GM23338 (cell line): ENCODE measurements at places on chromosomes 4 and X. TPM values are rescaled to one million over a fixed set of nuclear protein-coding genes. Genes with fewer than 3 reads are reported as not detected.

- H3K27me3 ChIP-seq: no peaks in the 10 kb centered on the region
- no peak overlapping the region for H3K4me3 ChIP-seq
- peaks cover 3% of the 10 kb centered on the region; the same call in 1 of the 2 replicates for H3K4me1 ChIP-seq
These were observed 120.6 kb downstream of the KDR start for GRCh38 chr4:55004831-55005230.

- no peak overlapping the region for H3K4me3 ChIP-seq
- DNase-seq: no peak
- H3K36me3 ChIP-seq: no peaks in the 10 kb centered on the region
- no peak overlapping the region for H3K27ac ChIP-seq
These were observed 478.0 kb downstream of the KCNIP4 start for GRCh38 chr4:21470535-21470934.

Gene MAGEA11
- total RNA-seq: not detected in 2 replicates

GRCh38 chr4:86400216-86400615 is 40.4 kb upstream of the MAPK10 start:
- H3K4me1 ChIP-seq: peaks cover 4% of the 10 kb centered on the region; the same call in 1 of the 2 replicates
- H3K36me3 ChIP-seq: no peaks in the 10 kb centered on the region
- H3K27ac ChIP-seq: no peak overlapping the region
- no peak overlapping the region for H3K4me3 ChIP-seq

GRCh38 chr4:189940178-189941004 is at the start of gene FRG1:
FRG1 (plus strand) TSS chr4:189940872; CDS start chr4:189941010, 138 bp downstream.
- DNase-seq: peak; percentile 93
- H3K36me3 ChIP-seq: no peaks in the 10 kb centered on the region; the same call in 1 of the 2 replicates
- no peaks in the 10 kb centered on the region for H3K27me3 ChIP-seq
- H3K4me1 ChIP-seq: 0 out of 2 replicates have a peak, but pooled peaks cover 6% of the 10 kb centered on the region
- H3K4me3 ChIP-seq: peak within 1 kb of the TSS; percentile 97

Gene USP17L26
- not detected in 2 replicates for total RNA-seq

DNA sequence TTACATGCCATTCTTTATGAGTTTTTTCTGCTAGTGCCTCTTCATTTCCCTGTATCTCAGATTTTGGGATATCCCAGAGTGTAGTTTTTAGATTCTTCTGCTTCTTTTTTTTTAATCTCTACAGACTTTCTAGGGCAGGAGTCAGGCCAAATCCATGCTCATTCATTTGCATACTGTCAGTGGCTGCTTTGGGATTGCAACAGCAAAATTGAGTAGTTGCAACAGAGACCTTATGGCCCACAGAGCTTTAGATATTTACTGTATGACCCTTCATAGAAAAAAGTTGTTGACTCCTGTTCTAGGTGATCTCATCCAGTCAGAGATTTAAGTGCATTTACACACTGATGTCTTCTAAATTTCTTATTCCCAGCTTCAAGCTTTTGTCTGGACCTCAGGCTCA is 35.3 kb downstream of the ARFIP1 start:
- no peaks in the 10 kb centered on the region; the same call in 1 of the 2 replicates for H3K36me3 ChIP-seq
- no peak overlapping the region for H3K27ac ChIP-seq
- H3K4me3 ChIP-seq: no peak overlapping the region
